ENCODE measurements at places on chromosomes 1 and 21.

DNA sequence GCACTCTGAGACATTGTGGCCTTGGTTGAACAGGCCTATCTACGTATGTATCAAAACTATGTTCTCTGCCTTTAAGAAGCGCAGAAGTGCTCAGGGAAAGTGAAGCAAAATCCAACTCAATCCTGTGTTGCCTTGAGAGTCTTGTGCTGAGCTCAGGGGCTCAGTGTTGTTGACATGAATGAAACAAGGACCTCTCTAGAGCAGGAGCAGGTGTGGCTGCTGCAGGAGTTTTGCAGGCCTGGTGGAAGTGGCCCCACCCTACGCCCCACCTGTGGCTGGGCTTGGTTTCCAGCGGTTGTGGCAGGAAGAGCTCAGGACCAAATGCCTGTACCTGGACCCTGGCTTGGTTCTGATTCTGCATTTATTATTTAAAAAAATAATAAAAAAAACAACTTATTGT, 20.9 kb downstream of the CA6 start:
- DNase-seq = no peak

- DNase-seq = no peak
Observed at GRCh38 chr1:81221564-81221963, 579.2 kb upstream of the ADGRL2 start.

GRCh38 chr1:37090671-37091070, 56.4 kb upstream of the GRIK3 start:
- no peak for DNase-seq

DNA sequence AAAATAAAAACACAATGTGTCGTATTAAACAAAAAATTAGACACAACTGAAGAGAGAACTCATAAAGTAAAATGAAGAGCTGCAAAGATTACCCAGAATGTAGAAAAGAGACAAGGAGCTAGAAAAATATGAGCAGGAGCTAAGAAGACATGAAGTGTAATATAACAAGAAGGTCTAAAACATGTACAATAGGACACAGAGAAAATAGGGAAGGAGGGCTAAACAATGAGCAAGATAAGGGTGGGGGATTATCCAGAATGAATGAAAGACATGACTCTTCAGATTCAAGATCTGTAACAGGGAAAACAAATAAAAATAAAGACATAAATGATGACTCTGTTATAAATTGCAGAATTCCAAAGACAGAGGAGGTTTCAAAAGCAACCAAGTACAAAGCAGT, 38.3 kb downstream of the PRDM15 start:
- DNase-seq = no peak

GRCh38 chr1:64497088-64497883, 27.4 kb downstream of the CACHD1 start:
- DNase-seq = no peak

DNA sequence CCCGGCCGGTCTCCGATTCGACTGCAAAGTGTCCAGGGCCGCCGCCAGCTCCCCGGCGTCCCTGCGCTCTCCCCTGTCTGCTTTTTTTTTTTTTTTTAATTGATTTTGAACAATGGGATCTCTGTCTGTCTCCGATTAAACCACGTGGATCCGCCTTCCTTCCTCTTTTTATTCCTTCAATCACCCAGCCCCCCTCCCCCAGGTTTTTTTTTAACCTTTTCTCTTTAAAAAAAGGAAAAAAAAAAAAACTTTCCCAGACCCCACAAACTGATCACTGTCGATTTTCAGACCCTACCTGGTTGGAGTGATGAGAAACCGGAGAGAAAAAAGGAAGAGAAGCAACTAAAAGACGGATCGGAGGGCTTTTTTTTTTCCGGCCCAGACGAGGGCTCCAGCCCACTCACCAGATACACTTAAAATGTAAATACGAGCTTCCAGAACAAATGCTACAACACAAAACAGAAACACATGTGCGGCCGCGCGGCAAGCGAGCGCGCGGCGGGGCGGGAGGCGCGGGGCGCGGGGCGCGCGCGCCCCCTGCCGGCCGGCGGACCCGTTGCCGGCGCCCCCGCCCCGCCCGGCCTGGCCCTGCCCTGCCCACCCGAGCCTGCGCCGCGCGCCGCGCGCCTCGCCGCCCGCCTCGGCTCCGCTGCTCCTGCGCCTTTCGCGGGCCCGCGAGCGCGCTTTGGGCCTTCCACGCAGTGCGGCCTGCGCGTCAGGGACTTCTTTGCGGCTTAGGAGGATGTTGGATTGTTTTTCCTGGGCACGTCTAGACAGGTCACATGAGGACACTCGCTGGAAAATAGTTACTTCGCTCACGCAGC, at the start of gene RCC2:
TSS of gene RCC2 (minus strand) at position 428 of the 824 bp plus-strand sequence. CDS start 1,163 bp downstream, outside the sequence.
- no peak for DNase-seq

DNA sequence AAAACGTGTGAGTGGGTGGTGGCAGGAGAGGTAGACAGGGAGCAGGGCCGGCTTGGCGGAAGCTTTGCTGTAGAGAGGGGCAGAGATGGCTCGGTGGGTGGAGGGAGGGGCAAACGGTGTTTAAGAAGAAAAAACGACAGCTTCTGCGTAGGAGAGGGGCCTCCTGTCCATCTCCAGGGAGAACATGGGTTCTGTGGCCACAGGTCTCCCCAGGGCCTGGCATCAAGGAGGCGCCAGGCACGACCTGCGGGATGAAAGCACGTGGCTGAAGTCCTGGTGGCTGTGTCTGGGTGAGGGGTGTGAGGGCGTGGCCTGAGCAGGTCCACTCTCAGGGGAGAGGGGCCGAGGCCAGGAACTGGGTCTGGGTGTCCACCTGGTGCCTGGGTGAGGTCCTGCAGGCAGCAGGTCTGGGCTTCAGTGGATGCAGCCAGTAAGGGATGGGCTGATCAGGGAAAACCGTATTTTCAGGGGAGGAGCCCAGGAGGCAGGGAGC, 940 bp upstream of the PRKCZ start:
- no peak for DNase-seq

DNA sequence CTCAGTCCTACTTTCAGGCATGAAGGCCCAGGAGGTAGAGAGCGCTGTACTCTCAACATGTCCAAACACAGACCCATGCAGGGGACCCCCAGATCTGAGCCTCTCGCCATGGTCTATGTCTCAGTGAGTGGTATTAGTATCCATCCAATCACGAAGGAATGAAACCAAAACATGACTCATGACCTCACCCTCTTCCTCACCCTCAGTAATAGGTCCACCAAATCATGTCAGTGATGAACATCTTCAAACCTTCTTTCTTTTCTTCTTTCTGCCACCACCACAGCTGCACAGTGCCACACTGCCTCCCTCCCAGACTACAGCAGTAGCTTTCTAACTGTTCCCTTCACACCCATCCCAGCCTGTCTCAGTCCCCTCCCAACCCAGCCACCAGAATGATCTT, 16.8 kb downstream of the C1orf116 start:
- no peak for DNase-seq

DNA sequence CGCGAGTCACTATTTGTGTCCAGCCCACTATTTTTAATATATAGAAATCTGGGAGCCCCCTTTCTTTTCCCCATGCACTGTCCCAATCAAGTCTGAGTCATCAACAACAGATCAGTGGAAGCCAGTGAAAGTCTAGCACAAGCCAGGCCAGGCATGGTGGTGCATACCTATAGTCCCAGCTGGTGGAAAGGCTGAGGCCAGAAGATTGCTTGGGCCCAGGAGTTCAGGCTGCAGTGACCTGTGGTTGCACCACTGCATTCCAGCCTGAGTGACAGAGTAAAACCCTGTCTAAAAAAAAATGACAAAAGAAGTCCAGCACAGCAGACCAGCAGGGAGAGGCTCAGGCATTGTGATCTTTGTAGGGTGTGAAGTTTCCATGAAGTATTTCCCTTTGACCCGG, 9.0 kb upstream of the RPL5 start:
- DNase-seq = no peak

GRCh38 chr1:192566657-192567056, 8.9 kb upstream of the RGS1 start:
- DNase-seq = no peak

GRCh38 chr1:19398309-19398760, 86.2 kb downstream of the SLC66A1 start:
- DNase-seq = no peak

GRCh38 chr1:209443361-209443931, 140.1 kb upstream of the CAMK1G start:
- DNase-seq = no peak

DNA sequence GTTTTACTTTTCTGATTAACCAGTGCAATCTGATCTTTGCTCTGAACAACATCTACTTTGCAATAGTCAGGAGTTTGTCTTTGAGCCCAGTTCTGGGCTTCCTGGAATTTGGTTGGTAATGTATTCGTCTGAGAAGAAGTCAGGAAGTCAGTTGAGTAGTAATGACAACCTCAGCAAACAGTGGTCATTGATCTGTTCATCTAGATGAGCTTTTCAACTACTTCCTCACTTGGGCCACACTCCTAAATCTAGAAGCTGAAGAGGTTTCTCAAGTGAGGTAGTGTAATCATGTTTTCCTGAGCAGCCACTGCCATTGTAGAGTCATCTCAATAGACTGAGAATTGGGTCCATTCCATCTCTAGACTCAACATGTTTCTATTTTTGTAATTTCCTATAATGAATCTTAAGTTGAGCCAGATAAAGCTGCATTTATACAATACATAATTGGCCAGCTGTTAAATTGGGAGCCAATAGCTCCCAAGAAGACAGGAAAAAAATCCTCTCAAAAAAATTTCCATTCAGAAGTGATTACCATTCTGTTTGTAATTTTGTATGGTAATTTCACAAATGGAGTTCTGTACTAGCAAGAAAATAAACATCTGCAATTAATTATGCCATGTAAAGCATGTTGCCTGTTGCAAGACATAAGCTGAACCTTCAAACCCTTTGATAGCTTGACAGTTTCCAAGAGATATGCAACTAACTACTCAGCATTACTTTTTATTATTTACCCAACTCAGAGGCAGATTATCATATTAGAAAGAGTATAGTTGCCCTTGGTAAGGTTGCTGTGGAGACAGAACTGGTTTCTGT, 49.6 kb downstream of the WDR64 start:
- DNase-seq = no peak

- no peak for DNase-seq
Observed at GRCh38 chr1:213095467-213095866, 44.4 kb downstream of the RPS6KC1 start.

- no peak for DNase-seq
Observed at GRCh38 chr1:21330544-21330943, 40.3 kb upstream of the ECE1 start.

DNA sequence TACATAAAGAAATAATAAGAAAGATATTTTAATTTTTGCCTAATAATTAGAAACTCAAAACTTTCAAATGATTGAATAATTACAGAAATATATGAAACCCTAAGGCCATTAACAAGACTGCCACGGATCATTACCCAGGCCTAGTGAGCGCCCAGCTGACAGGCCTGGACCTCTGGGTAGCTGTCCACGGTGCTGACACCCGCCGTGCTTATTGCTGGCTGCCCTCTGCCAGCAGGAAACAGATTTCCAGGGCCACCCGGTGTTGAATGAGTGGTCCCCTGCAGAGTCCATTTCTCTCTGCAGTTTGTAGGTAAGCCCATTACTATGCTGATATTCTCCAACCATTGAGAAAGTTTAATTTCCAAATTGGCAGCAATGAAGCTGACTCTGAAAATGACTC, 254.4 kb upstream of the GJB5 start:
- DNase-seq = no peak

DNA sequence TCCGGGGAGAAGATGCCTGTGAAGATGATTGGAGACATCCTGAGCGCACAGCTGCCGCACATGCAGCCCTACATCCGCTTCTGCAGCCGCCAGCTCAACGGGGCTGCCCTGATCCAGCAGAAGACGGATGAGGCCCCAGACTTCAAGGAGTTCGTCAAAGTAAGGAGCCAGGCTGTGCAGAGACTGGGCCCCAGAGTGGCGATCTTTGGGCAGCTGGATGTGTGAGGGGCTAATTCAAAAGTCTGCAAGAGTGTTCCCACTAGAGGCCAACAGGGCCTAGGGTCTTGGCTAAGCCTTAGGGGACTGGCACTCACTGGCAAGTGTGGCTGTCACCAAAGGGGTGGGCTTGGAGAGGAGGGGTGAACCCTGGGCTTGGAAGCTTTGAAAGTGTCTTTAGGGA, 50.4 kb downstream of the ATP5PO start:
- DNase-seq = no peak

DNA sequence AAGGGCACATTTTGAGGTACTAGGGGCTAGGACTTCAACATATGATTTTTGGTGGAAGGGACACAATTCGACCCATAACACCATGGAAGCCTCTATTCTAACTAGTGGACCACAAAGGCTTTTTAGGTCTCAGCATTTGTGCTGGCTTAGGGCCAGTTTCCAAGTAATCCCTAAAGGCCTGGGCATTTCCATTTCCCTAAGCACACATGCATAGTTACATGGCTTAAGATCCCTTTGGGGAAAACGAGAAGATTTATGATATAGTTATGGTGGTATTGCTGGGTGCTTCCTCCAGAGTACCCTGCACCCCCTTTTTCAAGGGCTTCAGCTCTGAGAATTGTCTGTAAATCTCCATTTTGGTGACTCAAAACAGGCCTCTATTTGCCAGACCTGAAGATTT, 28.2 kb upstream of the TMEM54 start:
- DNase-seq = no peak

DNA sequence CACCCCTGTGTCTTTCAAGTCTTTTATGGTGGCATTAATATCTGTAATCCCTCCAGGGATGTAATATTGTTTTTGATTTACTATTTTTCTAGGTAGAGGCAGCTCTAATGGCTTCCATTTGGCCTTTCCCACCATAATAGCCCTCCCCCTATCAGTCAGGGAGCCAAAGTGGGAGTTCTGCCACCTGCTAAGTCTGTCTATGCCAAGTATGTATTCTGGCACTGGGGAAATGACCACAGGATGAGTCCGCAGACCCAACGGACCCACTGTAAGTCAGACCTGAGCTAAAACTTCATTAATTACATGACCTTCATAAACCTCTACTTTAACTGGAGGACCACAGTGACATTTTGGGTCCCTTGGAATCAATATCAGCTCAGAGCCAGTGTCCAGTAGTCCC, 77.1 kb downstream of the GBP6 start:
- DNase-seq = no peak

- DNase-seq = no peak
Observed at GRCh38 chr1:41093826-41094225, 72.3 kb upstream of the SLFNL1 start.

GRCh38 chr1:3891329-3891865, 8.7 kb downstream of the C1orf174 start:
- DNase-seq = no peak

DNA sequence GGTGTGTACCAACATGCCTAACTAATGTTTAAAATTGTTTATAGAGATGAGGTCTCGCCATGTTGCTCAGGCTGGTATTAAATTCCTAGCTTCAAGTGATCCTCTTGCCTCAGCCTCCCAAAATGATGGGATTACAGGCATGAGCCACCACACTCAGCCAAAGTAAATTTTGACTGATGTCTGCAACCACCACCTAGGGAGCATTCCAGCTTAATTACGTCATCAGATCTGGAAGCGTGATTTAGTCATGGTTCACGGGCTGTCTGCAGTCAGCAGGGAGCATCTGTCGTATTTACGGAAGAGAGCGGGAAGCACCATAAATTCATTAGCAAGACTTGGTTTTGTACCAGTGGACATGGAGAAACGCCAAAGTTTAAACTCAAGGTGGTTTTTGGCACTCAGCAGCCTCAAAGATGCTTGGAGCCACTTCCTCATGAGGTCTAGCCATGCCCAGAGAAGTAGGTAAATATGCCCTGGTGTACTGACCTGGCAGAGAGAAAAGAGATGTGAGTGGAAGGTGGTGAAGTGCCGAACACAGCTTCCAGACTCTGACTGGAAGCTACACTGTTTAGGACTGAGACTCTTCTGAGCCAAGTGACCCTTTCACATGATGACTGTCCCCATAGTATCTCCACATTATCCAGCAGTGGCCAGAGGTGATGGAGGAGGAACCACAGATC, 60.8 kb upstream of the SLC35F3 start:
- no peak for DNase-seq

- DNase-seq = no peak
Observed at GRCh38 chr1:155507945-155508344, 54.7 kb downstream of the ASH1L start.

- DNase-seq = no peak
Observed at GRCh38 chr1:187465441-187465840, 636.7 kb downstream of the PLA2G4A start.
